NCI-H446 (cell line): ENCODE measurements at places on chromosomes 7 and 10.

DNA sequence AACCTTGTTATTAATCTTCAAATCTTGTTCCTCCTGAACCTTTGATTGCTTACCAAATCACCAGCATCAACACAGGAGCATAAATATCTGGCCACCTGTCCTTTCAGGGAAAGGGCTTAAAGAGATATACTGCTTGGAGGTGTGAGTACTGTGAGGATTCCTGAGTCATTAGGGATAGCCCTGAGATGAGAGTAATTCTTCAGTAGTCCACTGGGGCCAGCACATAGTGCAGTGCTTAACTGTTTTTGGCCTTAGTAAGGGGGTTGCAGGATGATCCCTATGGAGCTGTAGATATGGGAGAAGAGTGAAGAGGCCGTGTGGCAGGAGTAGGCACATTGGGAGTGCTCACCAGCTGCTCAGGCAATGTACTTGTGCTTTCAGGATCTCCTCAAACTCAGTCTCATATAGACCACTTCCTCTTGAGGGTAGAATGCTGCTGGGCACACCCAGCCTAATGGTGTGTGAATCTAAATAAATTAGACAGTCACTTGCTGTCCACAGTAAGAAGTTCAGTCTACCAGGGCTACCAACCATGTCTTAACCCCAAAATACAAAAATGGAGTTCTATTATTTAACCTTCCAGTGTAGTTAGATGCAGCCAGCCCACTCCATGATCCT, 26.5 kb upstream of the GPR141 start:
- DNase-seq = no peak

GRCh38 chr10:72567421-72567820, 58.5 kb downstream of the MICU1 start:
- no peak for DNase-seq

GRCh38 chr7:35185908-35186731, 67.8 kb downstream of the TBX20 start:
- peak; percentile 64 for DNase-seq

DNA sequence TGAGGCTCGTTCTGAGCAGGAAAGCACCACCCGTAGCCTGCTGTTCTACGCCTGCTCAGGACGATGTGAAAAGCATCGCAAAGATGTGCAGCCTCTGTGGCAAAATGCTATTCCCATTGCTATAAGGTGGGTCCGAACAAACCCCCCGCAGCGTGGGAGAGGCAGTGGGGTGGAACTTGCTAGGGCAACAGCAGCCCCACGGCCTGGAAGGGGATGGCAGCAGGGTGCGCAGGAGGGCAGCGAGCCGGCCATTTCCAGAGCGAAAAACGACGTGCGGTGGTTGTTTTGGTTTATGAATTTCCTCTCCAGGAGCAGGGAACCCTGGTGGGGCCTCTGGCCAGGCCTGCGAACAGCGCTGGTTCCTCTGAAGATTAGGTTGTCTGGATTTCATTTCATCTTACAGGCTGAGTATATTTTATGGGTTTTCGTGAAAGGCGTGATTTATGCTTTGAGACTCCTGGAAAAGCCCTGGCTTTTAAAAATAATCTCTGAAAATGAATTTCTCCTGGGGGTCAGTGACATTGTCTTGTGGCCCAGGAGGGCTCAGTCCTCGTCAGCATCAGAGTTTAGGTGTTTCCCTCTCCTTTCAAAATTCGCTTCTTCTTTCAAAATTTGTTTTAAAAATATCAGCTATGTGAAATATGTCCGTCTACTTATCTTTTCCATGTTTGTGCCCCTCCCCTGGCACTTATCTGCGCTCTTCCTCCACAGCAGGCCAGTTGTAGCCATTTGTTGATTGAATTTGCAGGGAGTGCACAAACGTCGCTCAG, 42.3 kb upstream of the UBE3C start:
- no peak for DNase-seq

DNA sequence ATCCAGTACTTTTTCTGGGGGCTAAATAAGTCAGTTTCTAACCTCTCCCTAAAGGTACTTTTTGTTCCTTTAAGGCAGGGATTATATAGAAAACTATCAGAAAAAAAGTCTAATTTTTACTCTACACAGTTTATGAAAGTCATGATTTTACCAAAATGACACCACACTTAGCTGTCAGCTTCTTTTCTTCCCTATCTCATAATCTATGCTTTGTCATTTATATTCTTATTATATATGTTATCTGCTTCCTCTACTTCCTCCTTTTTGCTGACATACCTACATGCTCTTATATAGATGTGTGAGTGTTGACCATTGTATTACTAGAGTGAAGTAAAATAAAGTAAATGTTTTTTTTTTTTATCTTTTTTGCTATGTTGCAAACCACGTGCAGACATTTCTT, 203.9 kb upstream of the CHRM2 start:
- no peak for DNase-seq

- no peak for DNase-seq
Measured at GRCh38 chr10:129940617-129941198, 23.4 kb downstream of the EBF3 start.

DNA sequence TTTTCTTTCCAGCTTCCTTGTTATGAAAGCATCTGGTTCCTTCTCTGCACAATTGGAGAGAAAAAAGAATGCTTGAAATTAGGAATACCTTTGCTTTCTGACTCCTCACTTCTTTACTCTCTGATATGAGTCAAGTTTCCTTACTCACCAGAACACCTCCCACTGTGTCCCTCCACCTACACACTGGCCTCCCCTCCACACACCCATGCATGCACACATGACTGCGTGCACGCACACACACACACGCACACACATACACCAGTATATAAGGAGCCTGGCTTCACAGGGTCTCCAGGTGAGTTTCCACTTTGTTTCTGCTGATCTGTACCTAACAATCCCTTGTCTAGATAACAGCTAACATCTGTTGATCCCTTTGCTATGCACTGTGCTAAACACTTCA, 11.4 kb upstream of the PTER start:
- DNase-seq = no peak

- DNase-seq = no peak
Measured at GRCh38 chr10:14775656-14776055, 959 bp upstream of the FAM107B start.

DNA sequence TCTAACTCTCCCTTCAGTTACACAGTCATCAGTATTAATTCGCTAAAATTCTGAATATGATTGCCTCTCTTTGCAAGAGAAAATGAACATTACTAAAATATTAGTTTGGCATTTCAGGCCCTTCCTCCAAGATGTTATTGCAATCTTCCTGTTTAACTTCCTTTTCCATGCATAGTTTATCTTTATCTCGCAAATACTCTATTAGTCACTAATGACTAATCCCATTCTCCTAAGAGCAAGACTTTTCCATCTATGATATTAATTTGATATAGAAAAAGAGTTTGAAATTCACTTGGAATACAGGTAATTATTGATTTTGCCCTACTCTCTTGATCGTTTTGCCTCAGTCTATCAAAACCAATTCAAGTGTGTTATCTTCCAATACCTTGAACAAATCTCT, 41.8 kb upstream of the SEMA3A start:
- DNase-seq = no peak

DNA sequence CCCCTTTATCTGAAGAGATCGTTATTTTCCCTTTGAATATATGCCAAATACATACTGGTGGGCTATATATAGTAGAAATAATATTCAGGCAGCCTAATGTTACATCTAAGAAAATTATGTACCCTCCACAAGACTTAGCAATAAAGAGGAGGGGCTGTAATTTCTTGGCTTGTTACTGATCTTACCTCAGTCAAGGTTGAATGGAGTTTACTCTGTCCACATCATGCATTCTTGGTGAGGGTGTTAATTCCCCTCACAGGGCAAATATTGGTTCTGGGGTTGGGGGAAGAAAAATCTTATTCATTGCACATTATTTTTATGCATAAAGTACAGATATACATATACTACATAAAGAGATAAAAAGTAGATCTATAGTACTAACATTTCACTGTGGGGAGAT, 145.8 kb upstream of the ANK3 start:
- DNase-seq = no peak

- DNase-seq = no peak
Measured at GRCh38 chr10:38043516-38043915, 33.0 kb downstream of the ZNF33A start.

DNA sequence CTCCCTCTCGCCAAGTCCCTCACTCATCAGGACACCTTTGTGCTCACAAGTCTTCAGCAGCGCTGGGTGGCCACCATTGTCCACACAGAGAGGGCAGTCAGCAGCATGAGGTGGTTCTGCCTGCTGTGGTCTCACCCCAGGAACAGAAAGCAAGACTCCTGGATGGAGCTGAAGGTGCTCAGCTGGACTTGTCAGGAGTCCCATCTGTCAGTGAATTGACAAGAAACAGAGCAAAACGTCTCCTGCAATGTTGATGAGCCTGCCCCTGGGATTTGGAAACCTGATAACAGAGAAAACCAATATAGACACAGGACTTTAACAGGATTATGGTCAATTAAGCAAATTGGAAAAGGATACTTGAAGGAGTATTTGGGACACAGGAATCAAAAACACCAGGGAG, 122.2 kb upstream of the PRSS58 start:
- no peak for DNase-seq

DNA sequence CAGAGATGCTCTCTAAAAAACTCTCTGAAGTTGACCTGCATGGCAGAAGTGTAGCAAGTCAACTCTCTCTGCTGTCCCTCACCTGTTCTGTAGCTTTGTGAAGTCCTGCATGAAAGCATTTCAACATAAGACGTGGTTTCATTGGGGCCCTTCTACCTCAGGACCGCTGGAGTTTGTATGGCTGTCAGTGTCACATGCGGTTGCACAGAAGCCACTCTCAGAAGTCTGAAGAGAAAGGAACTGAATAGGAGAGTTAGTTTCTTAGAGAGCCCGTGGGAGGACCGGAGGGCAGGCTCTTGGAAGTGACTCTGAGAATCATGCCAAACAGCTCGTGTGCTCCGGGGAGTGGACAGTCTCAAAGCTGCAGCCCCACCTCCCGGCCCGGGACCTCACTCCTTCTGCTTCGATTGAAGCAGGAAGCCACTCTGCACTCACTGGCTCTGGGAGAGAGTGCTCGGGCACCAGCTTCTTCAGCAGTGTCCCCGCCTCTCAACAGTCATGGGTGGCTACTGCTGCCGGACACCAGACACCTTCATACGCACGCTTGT, 486.7 kb downstream of the SDK1 start:
- DNase-seq = no peak

GRCh38 chr7:82534684-82535083, 91.1 kb upstream of the CACNA2D1 start:
- no peak for DNase-seq

GRCh38 chr7:72492461-72493065, 80.4 kb upstream of the CALN1 start:
- no peak for DNase-seq
